Activated naive CD4-positive, alpha-beta T cell treated with Interleukin-2 at 50 U/mL for 16 hours (primary cell): ENCODE measurements at places on chromosomes 2 and 18.

DNA sequence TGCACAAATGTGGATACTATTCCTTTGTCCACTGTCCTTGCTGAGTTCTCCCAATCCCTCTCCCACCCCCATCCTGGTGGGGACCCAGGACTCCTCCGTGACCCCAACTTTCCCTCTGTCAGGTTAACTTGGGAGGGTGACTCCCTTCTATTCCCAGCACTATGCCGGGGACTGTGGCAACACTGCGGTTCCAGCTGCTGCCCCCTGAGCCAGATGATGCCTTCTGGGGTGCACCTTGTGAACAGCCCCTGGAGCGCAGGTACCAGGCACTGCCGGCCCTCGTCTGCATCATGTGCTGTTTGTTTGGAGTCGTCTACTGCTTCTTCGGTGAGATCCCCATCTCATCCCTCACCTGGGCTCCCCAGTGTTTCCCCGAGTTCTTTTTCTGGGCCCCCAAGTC lies 739 bp downstream of the TMEM198 start:
- no peak for DNase-seq

- DNase-seq = no peak
These were observed 120.5 kb upstream of the SCN7A start for GRCh38 chr2:166614503-166614902.

- no peak for DNase-seq
These were observed 4.8 kb upstream of the EFHD1 start for GRCh38 chr2:232628466-232629128.

GRCh38 chr2:15653806-15654726 lies 62.4 kb downstream of the DDX1 start:
- DNase-seq = no peak

DNA sequence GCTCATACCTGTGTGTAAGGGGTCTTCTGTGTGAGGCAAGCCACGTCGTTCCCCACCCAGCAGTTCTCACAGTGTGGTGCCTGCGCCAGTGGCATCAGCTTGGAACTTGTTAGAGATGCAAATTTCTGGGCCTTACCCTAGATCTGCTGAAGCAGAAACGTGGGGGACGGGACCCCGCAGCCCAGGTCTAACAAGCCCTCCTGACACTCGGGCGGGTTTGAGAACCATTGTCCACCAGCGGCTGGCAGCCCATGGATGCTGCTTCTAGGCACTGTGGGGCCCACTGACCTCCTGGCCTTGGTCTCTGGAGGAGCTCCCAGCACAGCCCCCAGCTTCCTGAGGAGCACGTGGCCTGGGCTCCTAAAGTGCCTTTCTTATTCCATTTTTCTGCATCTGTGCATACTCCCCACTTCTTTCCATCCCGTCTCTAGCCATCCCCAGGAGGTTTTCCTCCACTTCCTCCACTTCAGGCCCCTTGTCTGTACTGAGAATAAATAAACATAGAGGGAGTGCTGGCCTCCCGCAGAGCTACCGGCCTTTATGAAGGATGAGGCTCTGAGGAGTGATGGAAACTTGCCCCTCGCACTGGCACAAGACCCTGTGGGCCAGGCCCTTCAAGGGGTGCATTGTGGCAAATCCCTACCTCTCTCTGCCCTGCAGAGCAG lies 94.3 kb downstream of the GALR1 start:
- DNase-seq = no peak

DNA sequence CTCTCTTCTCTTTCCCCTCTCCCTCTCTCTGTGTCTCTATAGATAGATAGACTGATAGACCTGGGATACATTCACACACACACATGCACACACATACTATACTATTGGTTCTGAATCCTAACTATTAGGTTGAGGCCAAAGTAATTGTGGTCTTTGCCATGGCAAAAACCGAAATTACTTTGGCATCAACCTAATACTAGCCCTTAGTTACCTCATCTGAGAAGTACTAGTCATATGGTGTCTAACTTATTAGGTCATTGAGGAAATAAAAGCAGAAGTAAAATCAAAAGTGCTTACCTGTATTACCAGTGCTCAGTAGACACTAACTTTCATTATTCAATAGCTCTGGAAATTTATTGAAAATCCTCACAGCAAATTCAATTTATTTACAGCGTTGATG lies 451.5 kb downstream of the EPHA4 start:
- no peak for DNase-seq

- no peak for DNase-seq
These were observed 43.5 kb downstream of the SPTBN1 start for GRCh38 chr2:54499661-54500060.

GRCh38 chr18:9209279-9209678 lies 72.7 kb downstream of the ANKRD12 start:
- DNase-seq = no peak

DNA sequence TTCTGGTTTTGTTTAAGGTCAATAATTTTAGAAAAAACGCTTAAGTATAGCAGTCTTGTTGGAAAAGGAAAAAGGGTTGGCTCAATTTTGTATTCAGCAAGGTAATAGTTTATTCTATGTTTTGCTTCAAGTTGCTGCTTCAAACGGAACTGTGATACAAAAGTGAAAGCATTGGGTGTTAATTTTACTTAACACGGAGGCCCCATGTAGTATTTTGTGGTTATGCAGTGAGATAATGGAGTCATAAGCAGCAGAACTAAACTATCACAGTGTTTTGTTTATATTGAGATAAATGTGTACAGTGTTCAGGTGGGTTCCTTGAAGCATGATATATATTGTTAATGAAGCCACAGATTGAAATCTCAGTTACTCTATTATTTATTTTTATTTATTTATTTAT lies 67.0 kb upstream of the LYPD6B start:
- DNase-seq = no peak

- no peak for DNase-seq
These were observed 144.8 kb upstream of the MAP3K20 start for GRCh38 chr2:172930871-172931255.

- DNase-seq = no peak
These were observed 37.7 kb downstream of the ID2 start for GRCh38 chr2:8719528-8719927.

DNA sequence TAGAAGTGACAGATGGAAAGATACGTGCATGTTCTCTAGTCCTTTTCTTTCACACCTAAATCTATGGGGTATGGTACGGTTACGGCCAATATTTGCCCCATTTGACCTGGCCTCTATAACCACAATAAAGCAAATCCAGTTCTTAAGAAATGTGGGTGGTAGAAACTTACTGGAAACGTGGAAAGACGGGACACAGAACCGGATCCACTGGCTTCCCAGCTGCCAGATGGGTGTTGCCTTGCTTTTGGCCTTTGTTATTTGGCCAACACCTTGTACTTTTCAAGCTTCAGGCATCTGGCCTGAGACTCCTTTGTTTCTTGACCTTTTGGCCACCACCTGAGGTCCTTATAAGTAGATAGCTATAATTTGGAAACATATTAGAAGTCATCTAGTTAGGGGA lies 635.9 kb downstream of the SLC4A3 start:
- DNase-seq = no peak

GRCh38 chr2:875687-876615 lies 74.7 kb upstream of the SNTG2 start:
- DNase-seq = no peak

DNA sequence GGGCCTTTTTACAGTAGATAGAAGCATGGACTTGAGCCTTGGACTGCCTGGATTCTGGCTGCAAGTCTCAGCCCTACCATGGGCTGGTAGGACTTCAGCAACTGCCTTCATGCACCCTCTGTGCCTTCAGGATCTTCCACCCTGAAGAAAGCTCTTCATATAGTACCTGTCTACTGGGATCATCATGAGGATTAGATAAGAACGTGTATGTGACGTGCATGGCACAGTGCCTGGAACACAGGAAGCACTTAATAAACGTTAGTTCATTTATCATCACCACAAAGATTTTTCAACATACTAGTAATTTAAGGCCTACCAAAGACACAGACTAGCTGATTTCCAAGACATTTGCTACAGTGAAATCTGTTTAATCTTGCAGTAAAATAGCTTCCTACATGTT lies 53.2 kb upstream of the ITM2C start:
- no peak for DNase-seq

DNA sequence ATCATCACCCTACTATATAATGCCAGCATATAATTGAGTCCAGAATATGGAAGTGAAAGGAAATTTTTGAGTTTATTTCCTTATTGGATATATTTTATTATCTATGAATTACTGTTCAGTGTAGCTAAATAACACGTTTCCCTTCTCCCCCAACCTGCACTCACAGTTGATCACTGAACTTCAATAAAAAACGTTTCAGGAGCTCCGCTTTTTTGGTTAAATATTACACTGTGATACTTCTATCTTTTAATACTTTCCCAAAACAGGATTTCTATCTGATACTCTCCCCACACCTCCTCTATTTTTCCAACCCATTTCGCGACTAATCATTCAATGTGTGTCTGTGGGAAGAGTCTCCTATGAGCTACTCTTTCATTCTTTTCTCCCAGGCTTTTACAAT lies 7.2 kb downstream of the VSNL1 start:
- DNase-seq = no peak

DNA sequence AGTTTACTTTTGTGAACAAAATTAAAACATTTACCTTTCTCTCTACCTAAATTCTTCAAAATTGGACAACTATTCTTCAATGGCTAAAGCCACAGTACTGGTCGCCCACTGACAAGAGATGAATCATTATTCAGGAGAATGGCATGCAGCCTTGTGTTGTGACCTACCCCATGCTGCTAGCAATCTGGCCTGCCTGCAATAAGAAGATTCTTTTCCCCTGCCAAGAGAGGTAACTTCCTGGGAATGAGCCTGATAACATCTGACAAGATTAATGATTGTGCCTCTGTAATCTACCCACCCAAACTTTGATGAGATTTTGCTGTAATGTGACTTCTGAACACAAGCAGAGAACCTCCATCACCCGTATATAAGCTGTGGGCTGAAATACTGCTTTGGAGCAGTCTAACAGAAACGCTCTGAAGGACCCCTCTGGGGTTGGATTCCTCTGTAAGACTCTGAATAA lies 47.0 kb upstream of the ST3GAL5 start:
- DNase-seq = no peak

GRCh38 chr2:238441262-238442114 lies 14.8 kb downstream of the ASB1 start:
- DNase-seq = no peak

- no peak for DNase-seq
These were observed 1.4 kb upstream of the ZFAND2B start for GRCh38 chr2:219205165-219205538.

- no peak for DNase-seq
These were observed 35.5 kb upstream of the TAF1B start for GRCh38 chr2:9807555-9808305.

GRCh38 chr2:128416109-128416785 lies 97.6 kb upstream of the HS6ST1 start:
- no peak for DNase-seq

DNA sequence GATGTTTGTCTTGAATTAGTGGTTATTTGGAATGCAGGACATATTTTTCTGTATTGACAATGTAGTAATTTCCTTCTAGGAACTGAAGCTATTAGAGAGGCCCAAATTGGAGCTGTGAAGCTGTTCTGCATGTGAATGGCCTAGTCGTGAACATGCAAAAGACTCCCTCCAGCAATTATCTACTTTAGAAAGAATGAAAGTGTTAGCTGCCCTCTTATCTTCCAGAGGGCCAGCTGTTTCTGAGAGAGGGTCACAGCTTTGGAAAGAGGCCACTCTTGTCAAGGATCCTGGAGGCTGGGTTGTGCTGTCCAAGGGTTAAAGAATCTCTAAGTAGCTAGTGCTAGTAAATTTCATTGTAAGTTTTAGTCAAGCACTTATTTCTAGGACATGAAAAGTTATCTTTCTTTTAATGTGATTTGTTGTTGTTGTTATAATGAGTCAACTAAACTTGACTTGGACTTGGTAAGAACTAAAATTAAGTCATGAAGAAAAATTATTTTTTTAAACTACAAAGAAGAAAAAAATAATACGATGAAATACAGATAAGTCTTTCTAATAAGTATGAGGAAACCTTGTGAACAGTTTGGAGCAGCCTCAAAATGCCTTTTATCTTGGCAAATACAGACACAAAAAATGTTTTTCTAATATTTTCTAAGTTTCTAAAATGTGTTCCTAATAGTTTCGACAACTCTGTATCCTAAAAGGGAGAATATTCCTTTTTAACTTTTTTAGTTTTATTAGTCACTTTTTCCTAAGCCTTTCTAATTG lies 36.8 kb downstream of the DPP4 start:
- DNase-seq = no peak

DNA sequence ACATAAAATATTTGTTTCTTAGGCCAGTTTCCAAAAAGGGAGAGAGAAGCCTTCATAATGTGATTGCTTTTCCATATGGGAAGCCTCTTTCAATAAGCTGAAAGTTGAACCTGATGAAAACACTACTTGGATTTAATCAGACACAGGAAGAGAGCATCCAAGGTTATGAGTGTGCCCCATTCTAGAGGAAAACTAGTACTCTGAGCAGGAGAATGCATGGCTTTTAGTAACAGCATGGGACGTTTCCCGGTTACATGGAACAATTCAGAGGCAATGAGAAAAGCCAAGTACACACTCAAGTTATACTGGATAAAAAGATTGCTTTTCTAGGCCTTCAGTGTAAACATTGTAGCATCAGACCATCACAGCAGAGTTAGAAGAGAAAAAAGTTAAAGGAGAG lies 315.8 kb downstream of the ZNF516 start:
- no peak for DNase-seq

GRCh38 chr2:149080099-149080498 lies 41.6 kb downstream of the LYPD6B start:
- DNase-seq = no peak

DNA sequence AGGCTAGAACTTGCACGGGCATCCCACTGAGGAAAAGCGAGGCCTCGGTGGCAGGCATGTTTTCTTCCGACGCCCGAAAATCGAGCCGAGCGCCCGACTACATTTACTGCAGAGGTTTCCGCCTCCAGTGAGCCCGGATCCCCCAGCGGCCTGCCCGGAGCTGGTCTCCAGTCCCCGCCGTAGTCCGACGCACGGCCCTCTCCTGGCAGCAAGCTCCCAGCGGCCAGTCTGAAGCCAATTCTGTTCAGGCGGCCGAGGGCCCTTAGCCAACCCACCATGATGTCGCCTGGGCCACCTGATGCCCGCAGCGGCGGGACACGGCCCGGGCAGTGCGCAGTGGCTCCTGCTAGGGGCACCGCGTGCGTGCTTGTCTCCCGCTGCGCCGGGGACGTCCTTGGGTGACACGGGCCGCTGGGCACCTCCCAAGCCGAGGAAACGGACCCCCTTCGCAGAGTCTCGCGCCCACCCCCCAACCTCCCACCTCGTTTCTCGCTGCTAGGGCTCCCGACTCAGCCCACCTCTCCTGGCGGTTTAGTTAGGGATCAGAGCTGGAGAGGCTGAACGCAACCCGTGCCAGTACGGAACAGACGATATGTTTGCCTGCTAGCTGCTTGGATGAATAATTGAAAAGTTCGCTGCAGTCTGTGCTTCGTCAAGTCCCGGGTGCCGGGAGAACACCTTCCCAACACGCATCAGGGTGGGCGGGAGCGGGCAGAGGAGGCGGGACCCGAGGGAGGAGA lies 5.3 kb downstream of the ONECUT2 start:
- DNase-seq = no peak

- DNase-seq = no peak
These were observed 28.0 kb upstream of the MGAT5 start for GRCh38 chr2:134225841-134226240.
